Right renal pelvis (tissue), 4 donors: ENCODE measurements at places on chromosomes 7 and 10. TPM values are rescaled to one million over a fixed set of nuclear protein-coding genes. Genes with fewer than 3 reads are reported as not detected.

The HTR7 gene
- 0.50 TPM for polyA plus RNA-seq

- DNase-seq: no peak
Measured at GRCh38 chr7:55131142-55131929, 112.5 kb downstream of the EGFR start.

DNA sequence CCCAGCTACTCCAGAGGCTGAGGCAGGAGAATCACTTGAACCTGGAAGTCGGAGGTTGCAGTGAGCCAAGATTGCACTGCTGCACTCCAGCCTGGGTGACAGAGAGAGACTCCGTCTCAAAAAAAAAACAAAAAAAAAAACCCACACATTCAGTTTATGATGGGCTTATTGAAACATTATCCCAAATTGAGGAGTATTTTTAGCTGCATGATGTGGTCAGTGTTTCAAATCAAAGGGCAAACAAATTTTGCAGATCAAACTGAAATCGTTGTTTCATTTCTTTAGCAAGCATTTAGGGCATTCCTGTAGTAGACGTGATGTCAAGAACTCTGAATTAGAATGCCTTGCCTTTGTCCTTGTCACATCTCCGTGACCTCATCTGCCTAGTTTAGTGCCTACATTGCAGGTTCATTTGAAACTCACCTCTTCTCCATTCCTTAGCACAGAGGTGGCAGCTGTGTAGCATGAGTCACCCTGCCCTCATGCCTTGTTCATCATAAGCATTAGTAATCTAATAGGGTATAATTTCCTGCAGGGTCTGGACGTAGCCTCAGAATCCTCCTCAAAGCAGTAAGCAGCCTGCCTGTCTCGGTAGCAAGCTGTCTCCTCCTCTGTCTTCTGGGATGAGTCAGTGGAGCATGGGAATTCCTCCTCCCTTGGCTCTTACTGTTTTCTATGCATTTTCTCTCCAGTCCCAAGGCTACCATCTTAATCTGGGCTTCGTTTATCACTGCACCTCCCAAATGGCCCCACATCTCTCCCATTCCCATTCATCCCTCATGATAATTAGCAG lies 73.8 kb downstream of the CUL1 start:
- DNase-seq: no peak

- no peak for DNase-seq
Measured at GRCh38 chr7:142500366-142500765, 242.5 kb upstream of the PRSS58 start.

The PGAM2 gene
- 3.6 TPM for polyA plus RNA-seq

DNA sequence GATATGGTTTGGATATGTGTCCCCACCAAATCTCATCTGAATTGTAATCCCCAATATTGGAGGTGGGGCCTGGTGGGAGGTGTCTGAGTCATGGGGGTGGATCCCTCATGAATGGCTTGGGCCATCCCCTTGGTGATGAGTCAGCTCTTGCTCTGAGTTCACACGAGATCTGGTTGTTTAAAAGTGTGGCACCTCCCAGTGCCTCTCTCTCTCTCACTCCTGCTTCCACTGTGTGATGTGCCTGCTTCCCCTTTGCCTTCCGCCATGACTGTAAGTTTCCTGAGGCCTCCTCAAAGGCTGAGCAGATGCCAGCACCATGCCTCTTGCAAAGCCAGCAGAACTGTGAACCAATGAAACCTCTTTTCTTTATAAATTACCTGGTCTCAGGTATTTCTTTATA lies 4.8 kb upstream of the GCK start:
- DNase-seq: no peak

GRCh38 chr7:35246819-35247218 lies 7.1 kb downstream of the TBX20 start:
- no peak for DNase-seq

- DNase-seq: no peak
Measured at GRCh38 chr10:70596110-70596798, 6.3 kb downstream of the PRF1 start.

GRCh38 chr7:36082216-36082615 lies 70.8 kb upstream of the EEPD1 start:
- DNase-seq: no peak

- DNase-seq: no peak
Measured at GRCh38 chr10:121135512-121135911, 284.4 kb downstream of the WDR11 start.

GRCh38 chr10:70816220-70816894 lies 609 bp downstream of the SGPL1 start:
- peak; percentile 80 for DNase-seq

The TMUB1 gene
- polyA plus RNA-seq: 27.1 TPM

The DNAJC12 gene
- 12.1 TPM for polyA plus RNA-seq

The PDK4 gene
- polyA plus RNA-seq: 19.3 TPM

GRCh38 chr7:76357475-76358010 lies 1.2 kb downstream of the YWHAG start:
- DNase-seq: no peak

The CYP3A4 gene
- polyA plus RNA-seq: 0.17 TPM

DNA sequence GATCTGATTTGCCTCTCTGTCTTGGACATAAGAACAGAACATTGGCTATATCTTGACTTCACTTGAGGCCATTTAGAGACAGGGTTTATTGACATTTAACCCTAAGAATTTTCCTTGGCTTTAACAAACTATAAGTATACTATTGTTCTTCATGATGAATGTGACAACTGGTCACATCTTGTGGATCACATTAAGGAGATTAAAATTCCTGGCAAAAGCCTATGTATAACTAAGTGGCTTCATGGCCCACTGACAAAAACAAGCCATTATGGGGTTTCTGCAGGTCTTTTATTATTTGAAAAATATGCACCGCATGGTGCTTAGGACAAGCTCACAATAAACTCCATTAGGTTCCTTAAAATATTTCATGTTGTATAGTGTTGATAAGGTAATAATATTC lies 54.8 kb downstream of the THNSL1 start:
- DNase-seq: no peak

DNA sequence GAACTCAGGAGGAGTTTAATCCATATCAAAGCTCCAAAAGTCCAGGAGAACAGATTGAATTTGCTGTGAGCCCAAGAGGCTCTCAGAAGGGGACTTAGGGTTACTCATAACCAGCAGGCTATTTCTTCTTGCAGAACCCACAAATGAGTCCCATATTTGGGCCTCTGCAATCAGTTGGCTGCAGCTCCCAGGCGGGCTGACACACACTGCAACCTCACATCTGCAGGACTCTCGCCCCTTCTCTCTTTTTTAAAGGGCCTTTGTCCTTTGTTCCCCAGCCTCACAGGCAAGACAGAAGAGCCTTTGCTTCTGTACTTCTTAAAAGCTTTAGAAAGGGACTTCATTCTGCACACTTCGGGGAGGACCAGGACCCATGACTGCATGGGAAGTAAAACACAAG lies 26.7 kb downstream of the CREB3L2 start:
- no peak for DNase-seq

The TLX1 gene
- polyA plus RNA-seq: 0.08 TPM

The AFAP1L2 gene
- 41.6 TPM for polyA plus RNA-seq

- DNase-seq: peak; percentile 12
Measured at GRCh38 chr10:91745090-91745831, 53.0 kb upstream of the TNKS2 start.

DNA sequence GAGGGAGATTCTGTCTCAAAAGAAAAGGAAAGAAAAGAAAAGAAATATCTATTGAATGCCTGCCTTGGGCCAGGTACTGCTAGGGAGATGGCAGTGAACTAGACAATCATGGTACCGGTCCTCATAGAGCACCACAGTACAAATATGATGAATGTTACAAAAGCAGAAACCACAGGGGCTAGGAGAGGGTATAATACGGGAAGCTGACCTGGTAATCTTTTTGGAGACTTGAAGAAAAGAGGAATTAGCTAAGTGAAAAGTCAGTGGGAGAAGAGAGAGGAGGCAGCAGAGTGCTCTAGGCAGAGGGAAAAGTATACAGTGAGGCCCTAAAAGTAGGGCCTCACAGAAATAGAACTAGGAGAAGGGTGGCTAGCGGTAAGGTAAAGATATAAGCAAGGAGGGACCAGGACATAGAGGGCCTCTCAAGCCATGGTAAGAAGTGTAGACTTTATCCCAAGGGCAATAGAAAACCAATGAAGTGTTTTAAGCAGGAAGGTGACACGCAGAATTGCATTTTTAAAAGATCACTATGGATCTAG lies 42.8 kb upstream of the WNT8B start:
- DNase-seq: no peak

The AUTS2 gene
- polyA plus RNA-seq: 85.6 TPM

GRCh38 chr7:41232086-41232485 lies 470.8 kb downstream of the INHBA start:
- DNase-seq: no peak

GRCh38 chr7:155829796-155830470 lies 17.7 kb upstream of the SHH start:
- no peak for DNase-seq

GRCh38 chr10:131207176-131207575 lies 104.3 kb downstream of the TCERG1L start:
- no peak for DNase-seq

DNA sequence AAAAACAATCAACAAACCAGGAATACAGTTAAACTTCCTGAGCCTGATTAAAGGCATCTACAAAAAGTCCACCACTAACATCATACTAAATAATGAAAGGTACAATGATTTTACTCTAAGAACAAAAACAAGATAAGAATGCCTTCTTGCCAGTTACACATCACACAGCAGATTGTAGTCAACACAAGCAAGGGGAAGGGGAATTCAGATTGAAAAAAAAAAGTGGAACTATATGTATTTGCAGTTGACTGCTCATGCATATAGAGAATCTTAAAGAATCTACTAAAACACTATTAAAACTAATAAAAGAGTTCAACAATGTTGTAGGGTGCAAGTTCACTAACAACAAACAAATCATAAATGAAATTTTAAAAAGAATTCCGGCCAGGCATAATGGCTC lies 28.5 kb downstream of the ZNF33B start:
- DNase-seq: no peak

GRCh38 chr7:120920591-120921274 lies 29.8 kb upstream of the ING3 start:
- DNase-seq: no peak

The OPALIN gene
- not detected for polyA plus RNA-seq

- no peak for DNase-seq
Measured at GRCh38 chr10:5434017-5434753, 21.8 kb downstream of the NET1 start.

- no peak for DNase-seq
Measured at GRCh38 chr10:34912771-34913170, 97.7 kb upstream of the PARD3 start.

DNA sequence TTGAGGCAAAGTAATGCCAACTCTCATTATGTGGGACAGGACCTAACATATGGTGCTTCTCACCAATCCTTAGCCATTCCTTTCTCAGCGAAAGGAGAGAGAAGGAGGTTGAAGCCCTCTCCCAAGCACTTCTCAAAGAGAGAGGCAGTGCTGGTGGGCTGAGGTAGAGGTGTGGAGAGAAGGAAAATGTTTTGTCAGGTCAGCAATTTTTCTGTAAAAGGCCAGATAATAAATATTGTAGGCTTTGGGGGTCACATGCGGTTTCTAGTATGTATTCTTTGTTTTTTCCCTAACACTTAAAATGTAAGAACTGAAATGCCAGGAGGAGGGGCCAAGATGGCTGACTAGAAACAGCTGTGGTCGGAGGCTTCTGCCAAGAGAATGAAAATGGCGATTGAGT lies 225.0 kb upstream of the NPY start:
- no peak for DNase-seq

DNA sequence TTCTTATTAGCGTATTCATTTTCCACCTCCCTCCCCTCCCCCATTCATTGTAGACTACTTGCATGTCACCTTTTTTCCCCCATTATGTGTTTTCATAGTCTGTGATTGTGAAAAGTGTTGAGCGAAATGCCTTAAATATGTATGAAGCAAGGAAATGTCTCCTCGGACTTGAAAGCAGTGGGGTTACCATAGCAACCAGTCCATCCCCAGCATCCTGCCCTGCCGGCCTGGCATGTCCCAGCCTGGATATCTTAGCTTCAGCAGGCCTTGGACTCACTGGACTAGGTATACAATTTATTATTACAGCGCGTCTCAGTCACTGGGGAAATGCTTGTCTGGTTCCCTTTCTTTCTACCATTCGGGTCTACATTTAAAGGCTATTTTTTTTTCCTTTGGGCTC lies 283.6 kb downstream of the BICC1 start:
- DNase-seq: no peak

- DNase-seq: no peak
Measured at GRCh38 chr10:89522463-89522862, 12.9 kb downstream of the SLC16A12 start.

GRCh38 chr7:71601851-71602250 lies 469.9 kb downstream of the GALNT17 start:
- DNase-seq: peak; percentile 38

GRCh38 chr7:126483972-126484371 lies 768.8 kb downstream of the GRM8 start:
- DNase-seq: no peak

DNA sequence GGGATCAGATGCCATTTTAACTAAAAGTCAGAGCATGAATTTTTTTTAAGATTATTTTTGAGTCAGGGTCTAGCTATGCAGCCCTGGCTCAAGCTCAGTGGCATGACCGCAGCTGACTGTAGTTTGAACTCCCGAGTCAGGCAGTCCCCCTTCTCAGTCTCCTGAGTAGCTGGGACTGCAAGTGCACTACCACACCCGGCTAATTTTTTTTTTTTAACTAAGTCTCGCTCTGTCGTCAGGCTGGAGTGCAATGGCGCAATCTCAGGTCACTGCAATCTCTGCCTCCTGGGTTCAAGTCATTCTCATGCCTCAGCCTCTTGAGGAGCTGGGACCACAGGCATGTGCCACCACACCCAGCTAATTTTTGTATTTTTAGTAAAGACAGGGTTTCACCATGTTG lies 7.8 kb downstream of the TAS2R41 start:
- no peak for DNase-seq

The PRF1 gene
- 0.55 TPM for polyA plus RNA-seq

The SFTPD gene
- 1.2 TPM for polyA plus RNA-seq

GRCh38 chr10:23779301-23779700 lies 340.4 kb downstream of the OTUD1 start:
- no peak for DNase-seq

DNA sequence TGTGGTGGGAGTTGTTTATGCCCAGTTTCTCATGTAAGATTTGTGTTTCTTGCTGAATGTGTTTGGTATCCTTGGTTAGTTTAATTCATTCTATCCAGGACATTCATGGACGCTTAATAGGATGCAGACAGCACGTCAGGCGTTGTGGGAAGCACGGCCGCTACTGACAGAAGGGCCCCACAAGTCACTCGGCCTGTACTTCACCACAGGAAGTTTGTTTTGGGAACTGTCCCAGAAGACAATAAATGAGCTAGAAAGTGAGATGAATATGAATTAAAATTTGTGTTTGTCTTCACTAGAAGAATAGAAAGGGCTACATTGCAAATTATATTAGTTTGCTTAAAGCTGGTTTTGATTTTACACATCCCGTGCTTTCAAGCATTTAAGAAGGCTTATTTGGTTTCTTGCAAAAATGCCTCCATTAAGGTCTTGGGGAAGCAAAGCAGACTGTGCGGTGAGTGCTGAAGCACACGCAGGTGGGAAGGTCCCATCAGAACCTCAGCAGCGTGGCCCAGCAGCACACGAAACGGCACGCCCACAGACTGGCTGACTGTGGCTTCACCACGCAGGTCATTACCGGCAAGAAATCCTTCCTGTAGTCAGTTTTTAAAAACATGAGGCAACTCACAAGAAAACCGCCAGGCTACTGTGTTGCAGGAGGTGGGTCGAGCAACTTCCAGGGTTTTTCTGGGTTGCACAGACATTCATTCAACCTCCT lies 74.1 kb downstream of the VIPR2 start:
- DNase-seq: peak; percentile 43

The FBXL13 gene
- polyA plus RNA-seq: 3.0 TPM

- no peak for DNase-seq
Measured at GRCh38 chr7:141203586-141203985, 129.7 kb downstream of the TMEM178B start.

The FAM25A gene
- not detected for polyA plus RNA-seq

- no peak for DNase-seq
Measured at GRCh38 chr10:129730272-129730992, 233.6 kb downstream of the EBF3 start.
